Mucosa of gallbladder (tissue), 1 donor: ENCODE measurements at places on chromosomes 6 and 20. TPM values are rescaled to one million over a fixed set of nuclear protein-coding genes. Genes with fewer than 3 reads are reported as not detected.

GRCh38 chr6:18179770-18180356 is 24.6 kb downstream of the KDM1B start:
- DNase-seq = no peak

DNA sequence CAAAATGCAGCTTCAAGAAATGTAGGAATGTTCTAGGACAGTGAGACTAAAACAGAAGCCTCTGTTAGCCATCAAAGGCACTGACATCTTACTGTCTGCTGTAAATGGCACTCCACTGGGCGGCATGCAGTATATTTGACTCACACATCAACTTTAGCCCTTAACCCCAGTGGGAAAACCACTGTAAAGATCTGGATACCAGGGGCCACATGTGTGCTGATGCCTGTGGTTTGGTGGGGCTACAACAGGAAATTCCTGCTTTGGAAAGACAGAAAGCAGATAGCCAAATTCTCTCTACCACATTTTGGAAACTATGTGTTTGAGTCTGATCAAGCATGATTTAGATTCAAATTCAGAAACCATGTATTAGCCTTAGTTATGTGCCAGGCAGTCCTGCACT is 4.3 kb downstream of the PFDN4 start:
- DNase-seq = no peak

GRCh38 chr6:145694083-145694737 is 41.1 kb downstream of the EPM2A start:
- no peak for DNase-seq

GRCh38 chr20:41580350-41580749 is 37.8 kb downstream of the CHD6 start:
- DNase-seq = no peak

DNA sequence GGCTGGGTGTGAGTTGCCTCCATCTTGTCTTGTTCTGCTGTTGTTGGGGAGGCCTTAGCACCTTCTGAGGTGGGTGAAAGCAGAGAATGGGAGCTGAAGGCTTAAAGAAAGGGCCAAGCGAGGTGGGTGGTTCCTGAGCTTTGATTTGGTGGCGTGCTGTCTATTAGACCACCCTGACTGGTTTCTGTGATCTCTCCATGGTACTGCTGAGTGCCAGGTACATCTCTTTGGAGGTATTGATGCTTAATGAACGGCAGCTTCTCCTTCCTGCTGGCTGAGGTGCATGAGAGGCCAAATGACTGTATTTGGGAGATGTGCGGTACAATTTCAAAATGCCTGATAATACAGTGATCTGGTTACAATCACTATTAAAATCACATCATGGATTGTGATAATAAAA is 15.4 kb downstream of the RIN2 start:
- no peak for DNase-seq

DNA sequence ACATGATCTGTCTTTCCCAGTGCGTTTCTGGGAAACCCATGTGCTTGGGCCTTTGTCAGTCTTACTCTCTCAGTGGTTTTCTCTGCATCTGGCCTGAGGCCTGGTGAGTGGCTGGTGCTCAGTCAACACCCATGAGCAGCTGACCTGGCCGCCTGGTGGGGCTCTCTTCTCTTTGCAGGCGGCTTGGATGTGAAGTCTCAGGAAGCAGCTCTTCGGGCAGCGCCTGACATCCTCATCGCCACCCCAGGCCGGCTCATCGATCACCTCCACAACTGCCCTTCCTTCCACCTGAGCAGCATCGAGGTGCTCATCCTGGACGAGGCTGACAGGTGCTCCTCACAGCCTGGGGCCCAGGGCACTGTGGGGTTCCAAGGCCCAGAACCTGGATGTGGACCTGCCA is 10.8 kb downstream of the DDX27 start:
- DNase-seq = no peak

GRCh38 chr6:39430871-39431523 is 108.5 kb upstream of the KCNK16 start:
- DNase-seq = peak; percentile 49

- no peak for DNase-seq
These were observed 15.5 kb upstream of the SMAP1 start for GRCh38 chr6:70652216-70652615.

DNA sequence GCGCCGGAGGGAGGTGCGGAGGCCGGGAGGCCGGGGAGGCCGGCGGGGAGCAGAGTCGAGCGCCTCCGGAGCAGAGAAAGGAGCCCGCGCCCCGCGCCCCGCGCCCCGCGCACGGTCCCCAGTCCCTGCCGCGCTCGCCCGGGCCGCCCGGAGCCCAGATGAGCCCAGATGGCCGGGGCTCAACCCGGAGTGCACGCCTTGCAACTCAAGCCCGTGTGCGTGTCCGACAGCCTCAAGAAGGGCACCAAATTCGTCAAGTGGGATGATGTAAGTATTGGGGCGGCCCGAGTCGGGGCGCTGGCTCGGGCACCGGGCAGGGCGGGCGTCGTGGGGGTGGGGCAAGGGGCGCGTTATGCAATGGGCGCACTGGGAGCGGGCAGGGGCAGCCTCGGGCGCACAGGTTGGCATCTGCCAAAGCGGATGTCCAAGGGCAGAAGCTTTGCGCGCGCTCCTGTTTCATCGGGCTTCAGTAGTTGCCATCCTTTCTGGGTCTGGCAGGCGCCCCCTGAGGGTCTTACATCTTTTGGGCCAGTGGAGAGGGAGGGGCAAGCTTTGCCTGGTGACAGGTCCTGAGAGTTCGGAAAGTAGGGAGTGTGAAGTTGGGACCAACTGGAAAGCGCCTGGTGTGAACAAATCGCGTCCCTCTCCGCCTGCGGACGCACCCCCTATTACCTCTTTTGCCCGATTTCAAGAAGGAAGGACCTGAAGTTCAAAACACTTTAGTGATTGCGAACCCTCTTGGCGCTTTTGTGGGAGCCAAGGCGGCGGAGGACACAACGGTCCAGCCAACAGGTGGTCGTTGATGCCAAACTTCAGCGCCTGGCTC is 631 bp downstream of the PLCB1 start:
- peak; percentile 31 for DNase-seq

DNA sequence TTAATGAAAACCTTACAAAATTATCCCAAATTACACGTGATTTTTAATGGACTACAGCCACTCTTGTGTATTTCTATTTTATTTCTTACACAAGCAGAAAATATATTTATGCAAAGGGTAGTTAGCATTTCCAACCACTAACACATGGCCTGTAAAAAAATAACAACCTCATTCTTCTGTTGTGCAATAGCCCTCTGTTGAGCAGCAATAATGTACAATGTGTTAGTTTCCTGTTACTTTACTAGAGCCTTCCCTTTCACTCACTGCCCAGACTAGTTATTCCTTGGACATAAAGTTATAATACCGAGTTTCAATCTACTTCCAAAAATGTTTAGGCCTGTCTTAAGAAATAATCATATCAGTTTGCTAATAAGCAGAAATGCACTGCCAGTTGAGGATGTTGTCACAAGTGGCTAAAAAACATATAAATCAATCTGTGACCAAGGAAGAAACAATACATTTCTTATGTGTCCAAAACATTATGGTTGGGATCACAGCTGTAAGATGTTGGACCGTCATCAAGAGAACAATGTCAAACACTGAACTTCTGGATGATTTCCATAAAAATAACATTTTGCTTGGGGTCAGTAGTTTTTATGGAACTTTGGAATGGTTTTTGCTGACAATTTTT is 73.6 kb upstream of the RNF146 start:
- no peak for DNase-seq

DNA sequence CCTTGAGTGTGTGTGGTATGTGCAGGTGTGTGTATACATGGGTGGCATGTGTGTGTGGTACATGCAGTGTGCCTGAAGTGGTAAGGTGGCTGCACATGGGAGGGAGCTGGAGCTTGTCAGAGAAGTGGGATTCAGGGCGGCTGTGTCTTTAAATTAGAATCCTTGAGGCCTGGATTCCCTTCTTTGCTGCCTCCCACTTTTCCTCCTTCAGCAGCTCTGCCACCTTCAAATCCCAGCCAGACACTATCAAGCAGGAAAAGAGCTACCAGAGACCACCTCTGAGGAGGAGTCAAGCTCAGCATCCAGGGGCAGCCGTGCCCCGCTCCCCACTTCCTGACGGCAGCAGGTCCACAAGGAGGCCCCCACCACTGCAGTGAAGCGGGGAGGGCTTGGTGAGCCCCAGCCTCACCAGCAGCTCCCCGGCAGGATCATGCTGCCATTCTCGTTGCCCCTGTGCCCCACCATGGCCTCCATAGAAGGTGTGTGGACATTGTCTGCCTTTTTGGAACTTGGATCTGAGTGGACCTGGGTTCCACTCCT is 131.0 kb upstream of the MLN start:
- no peak for DNase-seq

DNA sequence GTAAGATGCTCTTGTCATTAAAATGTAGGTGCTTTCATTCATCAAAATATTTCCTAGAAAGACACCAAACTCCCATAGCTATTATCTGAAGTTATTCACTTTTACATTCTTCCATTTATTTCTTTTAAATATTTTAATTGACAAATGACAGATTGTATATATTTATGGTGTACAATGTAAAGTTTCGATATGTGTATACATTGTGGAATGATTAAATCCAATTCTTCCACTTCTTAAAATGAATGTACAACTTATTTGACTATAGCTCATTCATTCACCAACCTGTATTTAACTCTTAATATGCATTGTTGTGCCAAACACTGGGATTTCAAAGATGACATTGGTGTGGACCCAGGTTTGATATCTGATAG is 41.0 kb downstream of the CCN2 start:
- DNase-seq = no peak

GRCh38 chr20:62282877-62283503 is 19.8 kb upstream of the ADRM1 start:
- DNase-seq = no peak

- no peak for DNase-seq
These were observed 161.6 kb downstream of the SMOC2 start for GRCh38 chr6:168602576-168602975.

DNA sequence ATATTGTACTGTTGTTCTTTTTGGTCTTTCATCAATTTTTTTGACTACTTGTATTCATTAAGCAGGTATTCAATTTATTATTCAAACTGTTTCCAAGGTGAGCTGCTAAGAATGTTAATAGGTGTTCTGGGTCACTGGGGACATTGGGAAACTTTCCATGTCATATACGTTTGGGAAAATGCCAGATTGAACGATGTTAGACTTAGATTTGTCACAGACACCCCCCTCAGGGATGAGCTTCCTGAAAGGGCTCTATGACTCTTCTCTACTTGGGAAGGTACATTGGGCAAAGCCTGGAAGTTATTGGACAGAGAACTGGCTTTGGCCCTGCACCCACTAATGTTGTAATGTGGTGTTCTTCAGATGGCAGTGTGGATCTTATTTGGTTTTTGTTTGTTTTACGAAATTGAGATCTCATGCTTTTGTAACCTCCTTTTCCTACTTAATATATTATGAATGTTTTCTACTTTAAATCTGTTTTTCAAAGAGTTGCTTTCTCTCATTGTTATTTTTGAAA is 42.1 kb downstream of the PLCB4 start:
- no peak for DNase-seq

- DNase-seq = no peak
These were observed 42.8 kb downstream of the MMS22L start for GRCh38 chr6:97240222-97240621.

DNA sequence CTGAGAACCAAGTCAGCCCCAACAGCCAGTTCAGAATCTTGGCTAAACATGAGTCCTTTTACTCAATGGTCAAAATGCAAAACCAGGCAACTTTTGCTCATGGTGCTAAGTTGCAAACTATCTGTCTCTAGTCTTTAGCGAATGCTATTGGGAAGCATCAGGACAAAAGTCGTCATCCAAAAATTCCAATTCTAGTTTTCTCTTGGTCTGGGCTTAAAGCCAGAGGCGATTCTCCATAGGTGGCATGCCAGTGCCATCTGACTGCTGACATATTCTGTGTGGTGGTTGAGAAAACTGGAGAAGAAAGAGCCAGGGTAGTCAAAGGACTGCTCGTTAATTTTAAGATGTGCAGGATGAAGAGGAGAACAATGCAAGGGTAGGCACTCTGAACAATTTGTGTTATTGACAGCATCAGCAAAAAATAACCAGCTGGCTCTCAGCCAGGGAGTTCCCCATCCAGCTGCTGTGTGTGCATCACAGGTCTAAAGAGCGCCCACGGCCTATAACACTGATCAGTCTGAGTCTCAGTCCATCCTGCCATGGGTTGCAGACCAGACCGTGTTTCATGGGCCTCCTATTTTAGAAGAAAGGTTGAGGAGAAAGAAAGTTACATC is 313.6 kb downstream of the ALDH8A1 start:
- DNase-seq = no peak

DNA sequence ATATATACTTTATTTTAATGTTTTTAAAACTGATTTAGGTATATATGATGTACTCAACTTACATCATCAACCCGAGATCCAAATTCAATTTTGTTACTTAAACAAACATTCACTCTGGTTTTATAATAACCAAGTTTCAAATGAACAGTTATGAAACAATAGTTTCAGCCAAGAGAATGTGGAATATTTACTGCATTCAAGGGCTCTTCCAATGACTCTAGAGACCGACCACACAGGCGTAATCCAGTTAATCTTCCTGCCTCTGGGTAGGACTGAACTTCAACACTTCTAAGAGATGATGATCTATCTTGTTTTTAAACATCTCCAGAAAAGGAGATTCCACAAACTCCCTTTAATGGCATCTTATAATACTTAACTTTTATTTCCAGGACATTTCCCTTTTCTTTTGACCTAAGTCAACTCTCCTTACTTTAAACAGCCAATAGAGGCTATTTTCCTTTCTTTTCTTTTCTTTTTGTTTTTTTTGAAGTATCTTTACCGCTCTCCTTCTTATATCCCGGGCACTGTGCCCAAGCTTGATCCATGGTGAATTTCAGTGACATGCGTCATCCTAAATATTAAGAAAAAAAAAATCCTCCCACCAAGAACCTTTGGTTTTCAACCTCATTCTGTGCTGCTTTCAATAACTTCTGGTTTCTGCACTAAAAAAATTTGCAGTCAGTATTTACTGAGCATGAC is 110.1 kb downstream of the KIF13A start:
- DNase-seq = no peak

- no peak for DNase-seq
These were observed 644 bp downstream of the RBL1 start for GRCh38 chr20:37095108-37095598.

DNA sequence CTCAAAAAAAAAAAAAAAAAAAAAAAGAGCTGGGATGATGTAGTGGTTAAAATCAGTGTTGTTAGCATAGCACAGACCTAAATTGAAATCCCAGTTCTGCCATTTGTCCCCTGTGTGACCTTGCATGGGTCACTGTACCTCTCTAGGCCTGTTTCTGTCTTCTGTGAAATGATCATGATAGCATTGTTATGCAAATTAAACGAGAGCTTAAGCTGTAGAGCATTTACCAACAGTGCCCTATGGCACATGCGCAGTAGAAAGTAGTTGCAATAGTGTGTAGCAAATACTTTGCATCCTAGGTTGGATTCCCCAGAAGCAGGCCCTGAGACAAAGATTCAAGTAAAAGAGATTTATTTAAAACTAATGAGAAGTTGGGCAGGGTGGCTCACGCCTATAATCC is 7.3 kb downstream of the PSORS1C2 start:
- DNase-seq = no peak

GRCh38 chr6:48027704-48028435 is 83.1 kb downstream of the PTCHD4 start:
- no peak for DNase-seq

Gene SLC35D3
- total RNA-seq = not detected

Gene PPP1R18
- total RNA-seq = 44.0 TPM

Gene RIPOR2
- 3.2 TPM for total RNA-seq

Gene MAS1
- not detected for total RNA-seq

Gene LSM14B
- total RNA-seq = 48.3 TPM

Gene BPIFA1
- not detected for total RNA-seq

Gene MYB
- 2.0 TPM for total RNA-seq

Gene NRSN1
- 0.12 TPM for total RNA-seq

Gene SNX21
- total RNA-seq = 34.6 TPM
